NCI-H2029 (cell line): ENCODE measurements at places on chromosomes 5 and 9.
A peak's percentile ranks its signal among the peaks of the same experiment; 100 is the strongest.

DNA sequence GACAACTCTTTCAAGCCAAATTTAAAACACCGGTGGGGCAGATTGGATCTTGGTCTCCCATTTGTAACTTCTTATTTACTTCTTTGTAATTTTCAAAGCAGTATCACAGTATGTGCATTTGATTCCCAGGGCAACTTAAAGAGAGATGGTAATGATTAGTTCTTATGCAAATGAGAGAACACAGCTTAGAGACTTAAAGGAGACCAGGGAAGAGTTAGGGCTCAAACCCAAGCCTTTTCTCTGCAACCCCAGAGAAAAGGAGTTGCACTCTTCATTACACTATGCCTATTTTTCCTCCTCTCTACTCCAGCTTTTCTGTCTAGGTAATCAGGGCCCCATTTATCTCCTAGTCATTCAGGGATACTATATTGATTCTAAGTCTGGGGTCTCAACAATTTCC, 237.8 kb upstream of the NMUR2 start:
- no peak for DNase-seq

- DNase-seq: no peak
Observed at GRCh38 chr5:164893071-164893470, 1387.7 kb downstream of the MAT2B start.

DNA sequence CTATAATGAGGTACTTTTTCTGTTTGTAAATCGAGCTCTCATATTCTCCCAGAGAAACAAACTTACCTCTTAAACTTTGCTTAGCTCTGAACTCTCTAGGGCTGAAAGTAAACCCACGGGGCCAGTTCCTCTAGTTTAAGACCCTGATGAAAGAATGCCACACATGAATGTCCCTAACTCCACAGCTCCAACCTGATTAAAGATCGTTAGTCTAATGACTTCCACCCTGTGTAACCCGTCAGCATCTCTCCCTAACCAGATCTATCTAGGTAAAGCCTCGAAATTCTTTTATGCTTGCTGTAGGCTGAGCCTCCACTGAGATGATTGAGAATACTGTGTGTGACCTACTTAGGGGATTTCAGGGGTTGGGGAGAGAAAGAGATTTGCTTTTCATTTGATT, 27.0 kb downstream of the ADRA1B start:
- DNase-seq: no peak

DNA sequence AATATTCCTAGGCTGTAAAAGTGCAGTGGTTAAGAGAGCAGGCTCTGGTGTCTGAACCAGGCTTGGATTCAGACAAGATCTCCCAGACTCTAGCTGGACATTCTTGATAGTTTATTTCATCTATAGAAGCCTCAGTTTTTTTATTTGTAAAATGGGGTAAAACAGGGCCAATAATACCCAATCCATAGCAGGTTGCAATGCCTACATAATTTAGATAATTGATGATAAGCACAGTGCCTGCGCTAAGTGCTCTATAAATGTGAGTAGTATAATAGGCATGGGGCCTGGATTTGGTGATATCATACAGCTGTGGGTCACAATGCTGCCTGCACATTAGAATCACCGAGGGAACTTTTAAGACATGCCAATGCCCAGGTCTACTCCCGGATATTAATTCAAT, 603.5 kb downstream of the ISL1 start:
- DNase-seq: no peak

GRCh38 chr5:45578270-45578669, 117.9 kb downstream of the HCN1 start:
- DNase-seq: no peak

DNA sequence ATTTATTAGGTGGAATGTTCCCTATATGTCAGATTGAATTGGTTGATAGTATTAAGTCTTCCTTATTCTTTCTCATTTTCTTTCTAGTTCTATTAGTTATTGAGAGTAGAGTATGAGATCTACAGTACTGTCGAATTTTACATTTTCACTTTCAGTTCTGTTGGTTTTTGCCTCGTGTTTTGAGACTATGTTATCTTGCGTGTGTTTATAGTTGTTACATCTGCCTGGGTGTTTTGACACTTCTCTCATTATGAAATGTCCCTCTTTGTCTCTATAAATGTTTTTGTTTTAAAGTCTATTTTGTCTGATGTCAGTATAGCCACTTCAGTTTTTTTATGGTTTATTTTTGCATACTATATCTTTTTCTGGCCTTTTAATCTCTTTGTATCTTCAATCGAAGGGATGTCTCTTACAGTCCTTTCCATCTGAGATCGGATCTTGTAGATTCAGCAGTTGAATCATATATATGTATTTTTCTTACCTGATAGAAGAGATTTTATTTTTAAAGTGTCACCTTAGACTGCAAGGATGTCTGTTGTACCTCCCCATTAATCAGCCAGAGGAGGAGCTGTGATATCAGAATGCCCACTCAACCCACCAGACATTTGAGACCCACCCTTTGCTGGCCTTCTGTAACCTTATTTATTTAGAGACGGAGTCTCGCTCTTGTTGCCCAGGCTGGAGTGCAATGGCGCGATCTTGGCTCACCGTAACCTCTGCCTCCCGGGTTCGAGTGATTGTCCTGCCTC, 20.7 kb downstream of the EHMT1 start:
- DNase-seq: no peak

GRCh38 chr5:151758141-151758429, 346 bp downstream of the ATOX1 start:
- no peak for DNase-seq

DNA sequence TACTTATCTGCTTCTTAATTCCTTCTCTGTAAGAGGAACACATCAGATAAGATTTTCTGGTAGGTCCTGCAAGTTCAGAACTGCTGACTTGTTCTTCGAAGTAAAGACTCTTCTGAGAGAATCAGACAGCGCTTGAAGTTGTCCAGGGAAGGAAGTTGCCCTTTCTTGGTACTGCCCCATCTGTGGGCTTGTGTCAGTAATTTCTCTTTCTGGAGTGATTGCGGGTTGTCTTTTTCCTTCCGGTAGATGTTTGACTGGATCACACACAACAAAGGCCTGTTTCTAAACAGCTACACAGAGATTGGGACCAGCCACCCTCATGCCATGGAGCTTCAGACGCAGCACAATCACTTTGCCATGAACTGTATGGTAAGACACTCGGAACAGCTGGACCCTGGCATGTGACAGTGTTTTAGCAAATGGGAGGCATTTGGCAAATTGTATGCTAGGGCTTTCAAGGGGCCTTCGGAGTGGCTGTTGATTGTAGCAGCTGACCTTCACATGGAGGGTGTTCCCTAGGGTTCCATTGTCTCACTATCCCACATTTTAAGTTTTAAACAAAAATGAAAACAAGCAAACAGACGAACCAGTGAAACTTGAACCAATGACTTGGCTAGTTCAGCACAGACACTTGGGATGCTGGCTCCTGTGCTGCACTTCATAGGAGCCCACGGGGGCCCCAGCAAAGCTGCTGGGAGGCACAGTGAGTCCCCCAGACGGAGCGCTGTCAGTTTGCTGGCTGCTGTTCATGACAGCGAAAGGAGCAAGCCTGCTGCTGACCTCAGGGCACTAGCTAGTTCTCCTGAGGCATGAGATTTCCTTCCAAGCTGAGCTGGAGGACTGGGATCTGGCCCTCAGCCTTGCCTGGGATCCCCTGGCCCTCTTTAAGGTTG, 149.9 kb downstream of the TRIO start:
- no peak for DNase-seq

DNA sequence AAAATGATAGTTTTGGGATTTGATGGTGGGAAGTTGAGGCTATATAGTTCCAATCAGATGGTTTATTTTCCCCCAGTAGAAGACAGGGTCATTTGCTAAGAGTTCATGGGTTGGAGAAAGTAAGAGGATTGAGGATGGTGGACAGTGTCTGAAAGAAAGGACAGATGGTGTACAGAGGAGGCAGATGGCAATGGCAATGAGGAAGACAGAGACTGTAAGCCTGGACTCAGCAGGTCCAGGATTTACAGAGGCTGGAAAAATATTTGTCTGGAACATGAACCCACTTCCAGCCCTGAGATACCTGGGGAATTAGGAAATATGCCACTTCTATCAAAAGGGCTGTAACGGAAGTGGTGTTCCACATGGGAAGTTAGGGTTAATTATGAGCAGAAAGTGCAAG, 84.5 kb downstream of the PCSK1 start:
- no peak for DNase-seq

- DNase-seq: no peak
Observed at GRCh38 chr9:24901319-24901718, 355.6 kb upstream of the IZUMO3 start.

DNA sequence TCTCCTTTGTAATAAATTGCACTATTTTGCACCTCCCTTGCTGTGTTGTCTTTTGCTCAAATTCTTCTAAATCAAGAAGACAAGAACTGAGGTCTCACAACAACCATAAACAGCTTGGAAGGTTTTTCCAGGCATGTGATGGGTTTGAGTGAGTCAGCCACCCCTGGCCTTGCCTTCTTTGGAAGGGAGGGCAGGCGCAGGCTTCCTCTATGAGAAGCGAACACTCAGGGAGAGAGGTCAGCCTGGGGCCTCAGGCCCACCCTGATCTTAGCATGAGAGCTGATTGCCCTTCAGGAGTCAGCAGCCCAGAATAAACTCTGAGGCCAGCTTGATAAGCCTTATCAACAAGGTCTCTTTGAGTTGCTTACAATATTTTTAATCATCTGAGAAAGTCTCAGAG, 31.6 kb downstream of the S1PR3 start:
- no peak for DNase-seq

DNA sequence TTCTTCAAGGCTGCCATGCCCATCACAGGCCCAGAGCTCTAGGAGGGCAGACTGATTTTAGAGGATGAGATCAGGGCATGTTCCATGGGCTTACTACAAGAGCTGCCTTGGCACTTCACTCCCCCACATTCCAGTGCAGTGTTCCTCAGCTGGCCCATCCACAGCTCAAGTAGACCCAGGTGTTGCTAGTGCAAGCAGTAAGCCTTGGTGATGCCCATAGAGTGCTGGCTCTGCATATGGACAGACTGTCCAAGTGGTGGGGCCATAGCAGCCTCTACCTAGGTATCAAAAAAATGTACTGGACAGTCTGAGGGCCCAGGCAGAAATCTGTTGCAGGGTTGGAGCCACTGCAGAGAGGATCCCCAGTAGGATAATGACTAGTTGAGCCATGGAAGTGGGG, 366.6 kb downstream of the FGF10 start:
- DNase-seq: no peak

GRCh38 chr5:137815202-137815990, 52.3 kb upstream of the MYOT start:
- no peak for DNase-seq

DNA sequence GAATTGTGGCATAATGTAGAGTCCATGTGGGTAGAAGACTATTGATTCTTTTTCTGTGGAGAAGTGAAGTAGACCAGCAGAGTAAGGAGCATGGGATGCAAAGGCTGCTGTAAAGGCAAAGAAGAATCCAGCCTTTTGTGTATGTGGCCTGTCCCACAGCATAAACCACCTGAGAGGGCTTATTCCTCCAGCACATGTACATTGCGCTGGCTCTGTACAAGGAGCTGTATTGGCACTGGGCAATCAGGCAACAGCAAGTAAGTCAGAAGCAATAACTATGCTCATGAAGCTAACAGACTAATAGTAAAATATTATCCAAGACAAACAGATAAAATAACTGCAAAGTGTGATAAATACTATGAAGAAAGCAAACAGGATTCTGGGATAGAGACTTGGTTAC, 86.2 kb downstream of the LURAP1L start:
- no peak for DNase-seq

GRCh38 chr5:159854916-159855315, 61.4 kb upstream of the ADRA1B start:
- DNase-seq: no peak

DNA sequence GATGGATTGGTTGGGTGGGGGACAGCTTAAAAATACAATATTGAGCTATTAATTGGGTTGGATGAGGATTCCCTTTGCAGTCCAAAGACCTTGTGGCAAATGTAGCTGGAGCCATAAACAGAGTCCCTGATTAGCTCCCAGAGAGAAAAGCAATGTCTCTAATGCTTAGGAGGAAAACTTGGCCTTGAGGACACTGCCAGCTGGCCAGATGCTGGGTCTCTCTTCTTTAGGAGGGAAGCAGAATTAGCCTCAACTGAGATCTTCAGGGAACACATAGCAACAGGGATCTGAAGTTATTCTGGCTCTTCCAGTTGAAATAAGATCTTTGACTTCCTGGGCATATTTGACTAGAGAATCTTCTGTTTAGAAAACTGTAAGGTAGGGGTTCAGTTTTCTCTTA, 121.7 kb upstream of the WWC1 start:
- DNase-seq: no peak

DNA sequence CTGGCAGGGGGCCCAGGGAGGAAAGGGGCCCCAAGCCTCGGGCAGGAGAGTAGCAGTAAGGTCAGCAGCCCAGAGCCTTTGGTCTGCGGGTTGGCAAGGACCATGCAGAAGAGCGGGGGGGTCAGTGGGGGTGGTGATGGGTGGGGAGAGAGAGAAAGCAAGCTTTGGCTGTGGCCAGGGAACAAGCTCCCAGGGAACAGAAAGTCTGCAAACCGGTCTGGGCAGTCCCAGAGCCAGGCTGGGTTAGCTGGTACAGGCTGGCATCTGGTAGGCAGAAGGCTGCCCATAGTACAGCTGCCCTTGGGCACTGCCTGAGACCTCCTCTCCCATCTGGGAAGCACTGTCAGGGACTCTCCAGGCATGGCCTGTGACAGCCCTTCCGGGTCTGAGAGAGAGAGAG, 10.5 kb upstream of the EPB41L4B start:
- DNase-seq: peak; percentile 62
